Activated CD4-positive, alpha-beta T cell treated with anti-CD3 and anti-CD28 coated beads, Interleukin-2, amount 10 ng/mL, durations not matched to agents 24 days and 14 days (primary cell): ENCODE measurements at places on chromosomes 3 and 15. TPM values are rescaled to one million over a fixed set of nuclear protein-coding genes. Genes with fewer than 3 reads are reported as not detected.

GOLGA6L9 gene
- 1.5 and 1.8 TPM in 2 replicates for total RNA-seq

DNA sequence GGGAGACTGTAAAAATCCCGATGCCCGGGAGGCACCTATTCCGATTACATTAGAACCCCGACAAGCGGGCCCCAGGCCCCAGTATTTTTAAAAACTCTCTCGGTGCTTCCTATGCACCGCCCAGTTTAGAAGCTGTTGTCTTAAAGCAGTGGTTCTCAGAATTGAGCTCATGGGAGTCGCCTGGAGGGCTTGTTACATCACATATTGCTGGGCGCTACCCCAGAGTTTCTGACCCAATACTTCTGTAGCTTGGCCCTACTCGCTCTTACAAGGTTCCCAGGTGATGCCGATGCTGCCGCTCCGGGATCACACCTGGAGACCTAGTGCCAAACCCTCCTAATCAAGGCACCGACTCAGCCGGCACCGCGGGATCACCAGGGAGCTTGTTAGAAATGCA lies 35.2 kb downstream of the CPN2 start:
- no peak for DNase-seq

DNA sequence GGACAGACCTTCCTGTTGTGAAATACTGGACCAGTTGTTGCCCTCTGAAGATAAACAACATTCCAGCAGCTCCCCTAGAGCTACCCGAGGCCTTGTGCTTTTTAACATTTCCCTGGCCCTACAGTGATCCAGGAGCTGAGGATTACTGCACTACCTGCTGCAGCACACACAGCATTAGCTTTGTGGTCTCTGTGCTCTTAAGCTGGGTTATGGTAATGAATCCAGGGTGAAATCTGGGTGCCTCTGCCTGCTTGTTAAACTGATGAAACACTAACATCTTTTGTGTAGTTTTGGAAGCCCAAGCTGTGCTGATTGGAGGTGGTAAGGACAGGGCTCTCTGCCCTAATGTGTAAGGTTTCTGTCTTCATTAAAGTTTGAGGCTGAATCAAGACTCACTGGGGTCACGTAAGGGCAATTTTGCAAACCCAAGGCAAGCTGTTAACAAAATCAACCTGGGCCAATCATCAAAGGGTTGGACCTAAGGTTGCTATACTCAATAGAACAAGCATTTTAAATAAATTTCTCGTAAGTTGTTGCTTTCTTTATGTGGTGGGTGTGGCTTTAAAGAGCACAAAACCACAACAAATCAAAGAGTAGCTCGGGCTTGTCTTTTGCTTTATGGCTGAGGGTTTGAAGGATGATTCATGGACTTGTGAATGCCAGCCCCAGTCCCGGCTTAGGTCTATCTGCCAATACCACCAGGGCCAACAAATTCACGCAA lies 183.9 kb downstream of the TPRG1 start:
- peak; percentile 81 for DNase-seq

- peak; percentile 68 for DNase-seq
Observed at GRCh38 chr3:172561897-172562640, 38.8 kb upstream of the TNFSF10 start.

GRCh38 chr3:9021271-9022009 lies 58.2 kb upstream of the RAD18 start:
- no peak for DNase-seq

- no peak for DNase-seq
Observed at GRCh38 chr15:63920504-63921175, 86.9 kb upstream of the HERC1 start.

- no peak for DNase-seq
Observed at GRCh38 chr3:9966841-9967240, 14.6 kb upstream of the PRRT3 start.

GRCh38 chr3:192570821-192571791 lies 156.2 kb downstream of the FGF12 start:
- peak; percentile 58 for DNase-seq

- DNase-seq = no peak
Observed at GRCh38 chr15:79370716-79371115, 59.8 kb downstream of the TMED3 start.

IL16 gene
- 93.2 and 97.2 TPM in 2 replicates for total RNA-seq

DNA sequence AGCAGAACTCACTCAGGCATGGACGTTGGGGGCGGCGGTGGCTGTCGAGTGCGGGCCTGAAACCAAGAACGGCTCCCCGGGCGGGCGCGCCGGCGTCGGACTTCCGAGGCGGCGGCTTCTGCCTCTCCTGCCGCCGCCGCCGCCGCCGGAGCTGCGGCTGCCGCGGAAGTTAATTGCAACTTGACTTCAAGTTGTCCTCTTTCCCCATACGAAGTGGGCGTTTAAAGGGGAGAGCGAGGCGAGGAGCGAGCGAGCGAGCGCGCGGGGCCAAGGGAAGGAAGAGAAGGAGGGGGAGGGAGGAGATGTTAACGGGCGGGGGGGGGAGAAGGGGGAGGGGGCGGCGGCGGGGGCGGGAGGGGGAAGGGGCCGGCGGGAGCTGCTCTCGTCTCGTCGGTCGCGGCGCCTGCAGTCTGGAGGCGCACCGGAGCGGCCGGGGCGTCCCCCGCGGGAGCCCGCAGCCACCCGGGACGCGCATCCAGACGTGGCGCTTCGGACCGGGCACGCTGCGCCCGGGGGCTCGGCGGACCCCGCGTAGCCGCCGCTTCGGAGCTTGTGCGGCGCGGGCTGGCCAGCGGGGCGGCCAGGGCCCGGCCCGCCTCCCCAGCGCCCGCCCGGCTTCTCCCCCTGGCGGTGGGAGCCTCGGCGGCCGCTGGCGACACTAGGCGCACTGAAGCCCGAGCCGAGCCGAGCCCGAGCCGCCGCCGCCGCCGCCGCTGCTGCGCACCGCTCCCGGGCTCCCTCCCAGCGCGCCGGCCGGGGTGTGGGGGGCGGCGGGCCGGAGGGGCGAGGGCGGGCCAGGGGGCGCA lies 19.7 kb upstream of the SATB1 start:
- DNase-seq = peak; percentile 94

DNA sequence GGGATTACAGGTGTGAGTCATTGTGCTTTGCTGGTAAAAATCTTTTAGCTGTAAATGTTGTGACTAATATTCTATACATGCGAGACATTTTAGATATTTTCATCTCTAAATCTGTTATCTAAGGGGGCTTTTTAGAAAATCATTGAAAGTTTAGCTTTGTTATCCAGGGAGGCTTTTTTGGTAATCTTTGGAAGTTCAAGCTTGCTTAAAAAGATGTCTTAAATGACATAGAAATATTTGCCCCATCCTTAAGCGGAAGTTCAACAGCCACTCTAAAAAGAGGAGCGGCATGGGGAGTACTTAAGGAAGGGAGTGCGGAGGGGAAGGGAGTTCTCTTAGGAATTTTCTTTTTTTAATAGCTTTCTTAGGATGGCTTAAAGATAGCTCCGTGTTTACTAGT lies 26.1 kb downstream of the DNAJC13 start:
- no peak for DNase-seq

- DNase-seq = no peak
Observed at GRCh38 chr15:90082140-90082715, 20.0 kb downstream of the IDH2 start.

DNA sequence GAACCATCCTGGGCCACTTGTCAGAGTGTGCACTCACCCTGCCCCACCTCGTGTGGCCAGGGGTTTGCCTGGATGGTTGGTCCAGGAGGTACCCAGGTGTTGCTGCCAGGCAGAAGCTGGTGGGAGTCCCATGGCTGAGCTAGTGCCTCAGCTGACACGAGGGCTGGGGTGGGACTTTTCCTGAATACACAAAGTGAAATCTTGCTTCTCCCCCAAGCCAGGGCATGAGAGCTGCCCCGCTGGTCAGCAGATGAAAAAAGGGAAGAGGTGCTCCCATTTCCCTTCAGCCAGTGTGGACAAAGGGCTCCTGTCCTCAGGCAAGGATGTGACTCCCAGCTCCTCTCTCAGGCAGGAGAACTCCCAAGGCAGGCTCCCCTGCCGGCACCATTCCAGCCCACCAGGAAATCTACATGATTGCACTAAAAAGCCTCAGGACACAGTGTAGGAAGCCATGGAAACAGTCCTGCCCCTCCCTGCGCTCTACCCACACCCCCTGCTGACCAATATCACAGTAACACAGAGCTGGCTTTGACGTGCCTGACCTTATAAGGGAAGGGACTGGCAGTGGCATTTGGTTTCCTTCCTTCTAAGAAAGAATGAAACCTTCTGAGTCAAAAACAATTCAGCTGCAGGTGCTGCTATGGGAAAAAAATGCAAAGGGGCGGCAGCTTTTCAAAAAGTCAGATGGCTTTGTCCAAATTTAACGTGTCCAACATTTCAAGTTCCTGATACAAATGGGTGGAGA lies 33.9 kb downstream of the MYO5C start:
- DNase-seq = peak; percentile 90

PPP1R14D gene
- total RNA-seq = not detected in 2 replicates

DNA sequence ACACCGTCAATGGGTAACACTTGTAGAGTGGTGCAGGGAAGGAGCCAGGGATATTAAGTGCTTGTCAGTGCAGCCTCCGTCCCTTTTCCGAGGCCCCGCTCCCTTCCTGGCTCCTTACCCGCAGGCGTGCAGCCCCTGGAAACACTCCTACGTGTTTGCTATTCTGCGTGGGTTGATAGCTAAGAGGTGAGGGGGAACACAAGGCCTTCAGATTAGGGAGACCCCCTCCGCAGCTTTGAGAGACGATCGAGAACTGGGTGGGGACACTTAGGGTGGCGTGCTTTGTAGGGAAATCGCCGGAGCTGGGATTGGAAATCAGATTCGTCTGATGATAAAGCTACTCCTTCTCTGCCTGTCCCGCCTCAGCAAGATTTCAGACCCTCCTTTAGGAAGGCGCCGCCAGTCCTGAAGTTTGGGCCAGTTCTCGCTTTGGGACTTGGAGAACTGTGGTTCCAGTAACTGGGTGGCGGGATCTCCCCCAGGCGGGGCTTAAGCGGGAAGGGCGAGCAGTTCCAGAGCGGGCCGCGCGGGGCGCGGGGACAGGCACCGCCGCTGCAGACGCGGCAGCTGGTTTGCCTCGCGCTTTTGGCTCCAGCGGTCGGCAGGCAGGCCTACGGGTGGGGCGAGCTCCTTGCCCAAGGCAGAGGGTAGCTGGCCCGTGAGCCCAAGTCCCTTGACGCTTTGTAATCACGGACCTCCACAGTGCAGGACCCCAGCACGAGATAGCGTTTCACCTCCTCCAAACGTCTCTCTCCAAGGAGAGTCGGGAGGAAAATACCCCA lies 8.0 kb upstream of the FAM107A start:
- peak; percentile 85 for DNase-seq

DNA sequence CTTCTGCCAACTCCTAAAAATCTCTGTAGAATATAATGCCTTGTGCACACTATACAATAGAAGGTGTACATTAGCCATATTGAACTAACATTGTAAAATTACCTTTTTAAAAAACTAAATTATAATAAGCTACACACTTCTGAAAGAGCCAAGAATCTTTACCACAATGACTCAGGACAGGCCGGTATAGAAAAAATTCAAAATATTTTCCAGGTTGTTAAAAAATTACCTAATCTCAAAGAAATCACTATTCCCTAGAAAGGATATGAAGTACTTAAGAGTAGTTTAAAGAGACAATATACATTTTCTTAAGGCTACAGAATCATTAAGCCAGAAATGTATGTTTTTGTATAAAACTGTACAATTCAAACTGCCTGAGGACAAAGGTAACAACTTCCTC lies 48.5 kb downstream of the TJP1 start:
- no peak for DNase-seq

- DNase-seq = no peak
Observed at GRCh38 chr3:123760817-123761216, 123.3 kb downstream of the MYLK start.

GRCh38 chr15:43941071-43941470 lies 114.3 kb downstream of the WDR76 start:
- no peak for DNase-seq

GRCh38 chr3:109070211-109070610 lies 47.7 kb downstream of the MORC1 start:
- no peak for DNase-seq
